Renal pelvis (tissue), 12 donors: ENCODE measurements at places on chromosomes 4 and X. TPM values are rescaled to one million over a fixed set of nuclear protein-coding genes. Genes with fewer than 3 reads are reported as not detected.

The GDPD2 gene
- polyA plus RNA-seq: 2.2 TPM

GRCh38 chrX:108558217-108558616 is 118.6 kb downstream of the COL4A5 start:
- no peak for DNase-seq

DNA sequence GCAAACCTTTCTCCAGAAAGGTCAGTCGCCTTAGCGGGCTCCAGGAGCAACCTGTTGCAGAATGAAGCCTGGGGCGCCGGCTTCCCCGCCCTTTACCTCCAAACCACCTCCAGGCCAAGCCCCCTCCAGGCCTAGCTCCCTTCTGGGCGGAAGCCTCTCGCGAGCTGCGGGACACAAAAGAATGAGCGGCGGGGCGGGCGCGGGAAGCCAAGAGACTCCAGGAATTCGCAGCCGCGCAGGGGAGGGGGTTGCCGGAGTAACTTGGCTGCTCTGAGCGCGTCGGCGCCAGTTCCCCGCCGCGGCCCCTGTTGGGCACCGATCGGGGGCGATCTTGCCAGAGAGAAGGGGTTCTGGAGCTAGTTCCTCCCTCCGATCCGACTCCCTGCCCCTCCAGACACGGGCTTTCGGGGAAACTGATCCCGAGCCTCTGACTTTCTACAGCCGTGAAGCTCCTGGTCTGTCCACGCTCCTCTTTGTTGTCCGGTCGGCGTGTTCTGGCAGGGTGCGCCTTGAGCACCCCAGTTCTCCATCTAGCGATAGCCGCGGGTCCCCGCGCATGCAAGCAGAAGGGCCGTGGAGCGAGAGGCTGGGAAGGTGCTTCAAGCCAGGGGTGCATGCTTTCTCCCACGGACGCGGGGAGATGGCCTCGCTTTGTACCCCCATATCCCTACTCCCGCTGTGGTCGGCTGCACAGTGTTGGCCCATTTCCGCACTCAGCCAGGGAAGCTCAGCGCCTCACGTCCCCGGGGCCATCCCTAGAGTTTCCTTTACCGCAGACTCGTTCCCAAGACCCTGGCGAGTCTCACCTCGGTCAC is 1.2 kb downstream of the PROM1 start:
- peak; percentile 80 for DNase-seq

The GIMD1 gene
- not detected for polyA plus RNA-seq

DNA sequence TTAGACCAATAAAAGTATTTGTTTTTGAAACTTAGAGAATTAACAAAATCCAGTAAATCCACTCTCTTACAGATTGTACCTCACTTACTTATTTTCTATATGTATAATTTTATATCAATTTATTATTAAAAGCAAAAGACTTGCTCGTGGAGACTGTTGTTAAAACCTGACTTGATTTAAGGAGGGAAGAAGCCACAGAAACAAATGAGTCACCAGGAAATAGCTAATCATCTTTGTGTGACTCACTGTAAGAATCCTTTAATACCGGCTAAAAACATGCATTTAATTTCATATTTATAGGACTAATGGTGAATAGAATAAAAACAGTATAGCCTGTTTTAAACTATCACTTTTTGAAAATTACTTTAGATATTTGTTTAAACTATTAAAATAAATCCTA is 29.9 kb upstream of the UBE2NL start:
- DNase-seq: no peak

DNA sequence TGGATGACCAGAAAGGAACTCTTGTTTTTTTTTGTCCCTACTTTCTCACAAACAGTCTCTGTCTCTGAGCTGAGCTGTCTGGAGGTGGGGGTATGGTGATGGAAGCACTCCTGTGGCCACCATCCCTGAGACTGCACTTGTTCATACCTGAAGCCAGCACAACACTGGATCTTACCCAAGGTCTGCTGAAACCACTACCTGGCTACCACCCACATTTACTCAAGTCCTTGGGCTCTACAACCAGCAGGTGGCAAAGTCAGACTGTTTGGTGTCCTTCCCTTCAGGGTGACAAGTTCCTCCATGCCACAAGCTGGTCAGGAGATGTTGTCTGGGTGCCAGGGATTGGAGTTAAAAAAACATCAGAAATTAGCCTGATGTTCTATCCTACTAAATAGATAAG is 89.7 kb downstream of the NEXMIF start:
- DNase-seq: no peak

The ARX gene
- not detected for polyA plus RNA-seq
